T follicular helper cell (primary cell): ENCODE measurements at places on chromosomes 12 and 14.

- no peak for DNase-seq
These were observed 52.1 kb downstream of the GALNT4 start for GRCh38 chr12:89472508-89472907.

DNA sequence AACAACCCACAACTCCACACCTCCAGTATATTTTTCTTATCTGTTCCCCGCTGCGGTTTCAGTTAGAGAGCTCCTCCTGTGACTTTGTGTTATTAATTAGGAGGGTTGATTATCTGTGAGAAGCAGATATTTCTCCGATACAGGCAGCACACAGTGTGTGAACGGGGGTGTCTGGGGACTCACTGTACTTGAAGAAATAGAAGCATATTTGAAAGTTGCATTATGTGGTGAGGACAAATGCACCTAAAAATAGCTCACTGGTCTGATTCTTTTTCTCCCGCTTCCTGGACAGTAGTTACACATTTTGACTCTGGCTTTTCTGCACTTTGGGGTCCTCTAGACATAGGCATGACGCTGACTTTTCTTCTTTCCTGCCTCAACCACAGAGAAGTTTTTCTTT is 277.7 kb downstream of the VRK1 start:
- DNase-seq: no peak

GRCh38 chr12:68613209-68613904 is 2.7 kb downstream of the RAP1B start:
- peak; percentile 35 for DNase-seq

DNA sequence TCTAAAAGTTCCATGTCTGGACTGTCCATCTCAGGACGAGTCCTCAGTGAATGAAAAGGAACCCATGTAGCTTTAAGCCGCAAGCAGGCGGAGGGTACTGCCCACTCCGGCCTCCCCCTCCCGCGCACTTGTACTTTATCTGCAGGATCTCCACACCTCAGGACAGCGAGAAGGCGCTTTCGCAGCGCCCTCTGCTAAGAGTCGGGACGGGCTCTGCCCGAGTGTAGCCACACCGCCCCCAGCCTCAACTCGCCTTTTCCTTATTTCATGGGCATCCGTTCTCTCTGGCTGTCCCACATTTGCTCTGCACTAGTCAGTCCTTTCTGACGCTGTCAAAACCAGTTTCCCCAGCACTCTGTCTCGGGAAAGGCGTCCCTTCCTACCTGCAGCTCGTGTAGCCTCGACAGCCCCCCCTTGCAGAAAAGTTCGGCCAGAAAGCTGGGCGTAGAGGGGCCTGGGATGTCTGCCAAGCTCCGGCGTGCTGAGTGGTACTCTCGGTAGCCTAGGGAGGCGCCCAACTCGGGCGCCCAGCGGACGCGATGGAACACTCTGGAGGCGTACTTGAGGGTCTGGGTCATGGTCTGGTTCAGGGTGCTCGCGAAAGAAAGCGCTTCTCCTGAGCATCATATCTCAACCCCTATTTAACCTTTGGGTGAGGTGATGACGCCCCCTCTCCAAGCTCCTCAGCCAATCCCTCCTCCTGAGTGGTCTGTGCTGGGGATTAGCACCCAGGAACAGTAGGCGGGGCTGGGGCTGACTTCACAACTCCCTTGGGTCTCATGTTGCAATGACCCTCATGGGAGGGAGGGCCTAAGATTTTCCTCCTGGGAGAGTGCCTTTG is at the start of gene CYP27B1:
CYP27B1 (minus strand) TSS at position 615 of the 841 bp plus-strand sequence; CDS start at position 578, 37 bp downstream.
- DNase-seq: no peak

GRCh38 chr12:98743362-98743953 is 98.4 kb downstream of the APAF1 start:
- DNase-seq: no peak

DNA sequence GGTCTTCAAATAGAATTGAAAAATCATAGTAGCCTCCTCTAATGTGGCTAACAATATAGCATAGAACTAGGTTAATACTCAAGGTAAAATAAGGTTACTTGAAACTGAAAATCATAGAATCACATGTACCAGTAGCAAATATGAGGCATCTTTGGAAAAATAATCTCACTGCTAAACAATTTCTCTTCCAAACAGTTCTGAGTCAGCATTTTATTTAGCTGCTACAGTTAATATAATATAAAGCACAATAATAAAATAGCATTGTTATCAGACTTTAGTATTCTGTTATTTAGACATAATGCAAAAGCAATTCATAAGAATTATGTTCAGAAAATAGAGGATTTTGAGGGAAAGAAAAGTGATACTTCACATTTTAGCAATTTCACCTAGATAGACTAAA is 35.0 kb downstream of the ERO1A start:
- no peak for DNase-seq

GRCh38 chr12:62575036-62575435 is 108.4 kb downstream of the MON2 start:
- DNase-seq: no peak

GRCh38 chr12:5748027-5748426 is 197.0 kb downstream of the ANO2 start:
- DNase-seq: no peak

GRCh38 chr12:3641428-3642018 is 111.4 kb downstream of the CRACR2A start:
- no peak for DNase-seq

GRCh38 chr12:32120419-32120818 is 13.8 kb downstream of the BICD1 start:
- no peak for DNase-seq

GRCh38 chr12:94100211-94100627 is 48.2 kb upstream of the PLXNC1 start:
- no peak for DNase-seq

DNA sequence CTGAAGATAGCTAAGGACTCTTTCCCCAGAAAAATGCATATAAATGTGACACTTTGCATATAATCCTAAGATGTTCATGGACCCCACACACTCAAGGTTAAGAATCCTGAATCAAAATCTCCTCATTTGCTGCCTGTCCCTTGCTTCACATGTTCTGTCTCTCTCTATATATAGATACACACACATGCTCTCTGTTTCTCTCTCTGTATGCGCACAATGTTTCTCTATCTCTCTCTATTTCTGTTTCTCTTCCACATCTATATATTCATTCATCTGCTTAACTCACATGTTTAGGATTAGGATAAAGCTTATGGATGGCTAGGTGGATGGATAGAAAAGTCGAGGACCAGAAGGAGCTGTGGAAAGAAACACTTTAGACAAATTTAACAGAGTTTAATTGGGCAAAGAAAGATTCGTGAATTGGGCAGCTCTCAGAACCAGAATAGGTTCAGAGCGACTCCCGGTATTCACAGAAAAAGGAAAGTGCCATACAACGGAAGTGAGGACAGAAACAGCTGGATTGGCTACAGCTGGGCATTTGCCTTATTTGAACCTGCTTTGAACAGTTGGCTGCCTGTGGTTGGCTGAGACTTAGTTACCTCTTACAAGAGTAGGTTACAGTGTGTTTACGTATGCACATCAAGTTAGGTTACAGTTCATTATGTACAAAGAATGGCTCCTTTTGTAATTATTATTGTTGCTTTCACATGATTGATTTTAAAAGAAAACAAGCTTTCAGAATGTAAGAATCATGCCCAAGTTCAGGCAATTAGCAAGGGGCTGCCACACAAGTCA is 57.6 kb downstream of the EMP1 start:
- DNase-seq: no peak

GRCh38 chr12:64780132-64780530 is 20.9 kb upstream of the GNS start:
- no peak for DNase-seq

DNA sequence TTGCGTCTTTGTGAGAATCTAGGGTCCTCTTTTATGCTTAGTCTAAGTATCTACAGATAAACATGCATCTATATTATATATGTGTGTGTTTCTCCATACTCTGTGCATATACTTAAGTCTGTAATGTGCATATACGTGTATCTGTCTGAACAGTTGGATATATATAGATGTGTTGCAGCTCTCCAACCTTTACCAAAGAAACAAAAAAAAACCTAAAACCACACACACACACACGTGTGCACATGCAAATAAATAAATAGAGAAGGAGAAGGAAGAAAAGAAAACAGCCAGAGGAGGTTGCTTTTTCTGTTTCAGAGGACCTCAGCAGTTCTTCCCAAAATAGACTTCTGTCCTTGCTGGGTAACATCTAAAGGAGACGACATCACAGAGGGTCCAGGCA is 244.9 kb downstream of the CACNA1C start:
- DNase-seq: no peak

GRCh38 chr12:116880817-116881324 is 370 bp downstream of the HRK start:
- no peak for DNase-seq

GRCh38 chr14:99134516-99135046 is 137.4 kb downstream of the BCL11B start:
- DNase-seq: no peak

DNA sequence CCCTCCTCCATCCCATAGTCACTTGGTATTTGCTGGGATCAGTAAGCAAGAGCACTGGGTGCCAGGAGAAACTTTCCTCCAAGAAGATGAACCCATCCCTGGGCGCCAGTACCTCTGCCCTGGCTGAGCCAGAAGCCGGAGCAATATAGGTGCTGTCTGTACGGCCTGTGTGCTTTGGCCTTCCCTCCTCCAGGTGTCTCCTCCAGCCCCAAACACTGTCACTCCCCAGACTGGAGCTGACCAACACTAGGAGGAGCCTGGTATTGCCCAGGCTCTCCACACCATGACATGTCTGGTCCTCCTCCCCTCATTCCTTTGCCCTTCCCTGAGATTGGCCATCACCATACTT is 4.9 kb downstream of the GSTZ1 start:
- no peak for DNase-seq

DNA sequence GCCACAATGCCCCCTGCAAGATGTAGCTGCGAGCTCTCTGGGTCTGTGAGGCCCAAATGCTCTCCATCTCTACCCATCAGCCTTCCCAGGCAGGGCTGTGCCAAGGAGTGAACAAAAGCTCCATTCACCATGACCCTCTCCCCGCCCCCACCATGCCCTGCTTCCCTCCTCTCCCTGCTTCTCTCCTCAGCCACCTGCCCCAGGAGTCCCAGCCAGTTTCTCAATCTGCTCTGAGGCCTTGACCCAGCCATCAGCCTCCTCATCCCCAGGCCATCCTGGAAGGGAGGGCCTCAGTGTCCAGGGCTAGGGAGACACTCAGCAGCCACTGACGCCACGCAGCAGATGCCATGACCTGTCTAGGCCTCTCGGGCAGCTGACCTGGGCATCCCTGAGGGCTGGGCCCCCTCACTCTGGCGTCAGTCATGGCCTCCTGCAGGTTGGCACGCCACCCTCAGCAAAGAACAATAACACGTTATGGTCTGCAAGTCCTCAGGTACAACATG is 8.5 kb upstream of the KRT5 start:
- DNase-seq: no peak

DNA sequence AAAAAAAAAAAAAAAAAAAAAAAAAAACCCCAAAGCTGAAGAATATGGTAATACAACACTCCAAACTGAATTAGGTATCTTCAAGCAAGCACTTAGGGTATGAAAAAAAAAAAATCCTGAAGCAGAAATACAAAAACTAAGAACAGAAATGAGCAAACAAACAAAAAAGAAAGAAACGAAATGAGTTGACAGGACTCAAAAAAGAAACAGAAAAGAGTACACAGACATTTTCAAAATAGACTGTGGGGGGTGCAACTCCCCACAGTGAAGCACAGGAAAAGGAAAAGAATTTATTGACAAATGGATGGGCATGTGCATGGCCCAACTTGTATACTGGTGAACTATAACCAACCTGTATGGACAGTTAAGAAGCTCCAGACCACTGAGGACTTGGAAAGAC is 24.6 kb downstream of the RPS6KA5 start:
- no peak for DNase-seq

GRCh38 chr12:48793696-48794095 is 4.8 kb upstream of the ADCY6 start:
- DNase-seq: no peak

GRCh38 chr12:53600490-53601295 is 25.5 kb downstream of the ATF7 start:
- no peak for DNase-seq

- no peak for DNase-seq
These were observed 22.2 kb upstream of the ABCD4 start for GRCh38 chr14:74324931-74325361.

GRCh38 chr12:38669530-38669929 is 235.9 kb downstream of the CPNE8 start:
- DNase-seq: no peak

DNA sequence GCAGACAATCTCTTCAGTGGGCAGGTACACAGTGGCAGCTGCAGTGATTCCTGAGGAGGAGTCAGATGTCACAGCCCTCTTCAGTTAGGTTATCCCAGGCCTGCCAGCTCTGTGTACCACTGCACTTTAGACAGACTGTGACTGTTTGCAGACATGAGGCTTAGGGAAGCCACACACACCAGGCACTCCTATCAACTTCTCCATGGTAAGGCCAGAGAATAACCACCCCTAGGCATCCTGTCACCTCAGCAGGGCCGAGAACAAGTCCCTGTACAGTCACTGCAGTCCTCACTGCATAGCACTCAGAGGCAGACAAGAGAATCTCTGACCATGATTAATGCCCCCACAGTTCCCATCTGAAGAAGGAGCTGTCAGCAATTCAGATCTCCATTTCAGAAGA is 296.5 kb downstream of the GALC start:
- DNase-seq: no peak

GRCh38 chr14:75610834-75611233 is 32.4 kb downstream of the FLVCR2 start:
- no peak for DNase-seq
